ENCODE measurements at places on chromosomes 4 and X.

DNA sequence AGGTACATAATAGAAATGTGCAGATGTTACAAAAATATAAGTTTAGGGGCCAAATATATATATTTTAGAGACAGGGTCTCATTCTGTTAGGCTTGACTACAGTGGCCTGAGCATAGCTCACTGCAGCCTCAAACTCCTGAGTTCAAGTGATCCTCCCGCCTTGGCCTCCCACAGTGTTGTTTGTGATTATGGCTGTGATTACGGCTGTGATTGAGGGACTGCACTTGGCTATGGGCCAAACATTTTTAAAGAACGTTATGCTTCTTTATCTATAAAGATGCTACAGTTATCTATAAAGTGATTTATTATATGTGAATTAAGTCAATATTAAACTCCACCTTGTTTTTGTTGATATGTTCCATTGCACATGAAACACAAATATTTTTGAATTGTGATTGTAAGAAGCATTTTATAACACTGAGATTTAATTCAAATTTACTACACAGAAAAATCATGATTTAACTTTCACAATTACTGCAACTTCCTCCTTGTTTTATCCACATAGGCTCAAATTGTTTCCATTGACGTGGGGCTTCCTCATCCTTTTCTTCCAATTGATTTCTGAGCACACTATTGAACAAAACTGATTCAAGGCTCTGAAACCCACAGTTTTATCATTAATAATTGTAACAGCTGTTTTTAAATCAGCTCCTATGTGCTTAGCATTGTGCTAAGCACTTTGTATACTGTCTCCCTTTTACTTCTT, 68.4 kb upstream of the BMPR1B start:
- DNase-seq = no peak

GRCh38 chr4:47530801-47531200, 45.7 kb downstream of the ATP10D start:
- DNase-seq = no peak

- DNase-seq = no peak
Measured at GRCh38 chr4:86818211-86818610, 31.0 kb downstream of the SLC10A6 start.

- DNase-seq = no peak
Measured at GRCh38 chr4:33911959-33912358, 2332.4 kb downstream of the ARAP2 start.

- no peak for DNase-seq
Measured at GRCh38 chr4:127214016-127214415, 418.7 kb upstream of the INTU start.

DNA sequence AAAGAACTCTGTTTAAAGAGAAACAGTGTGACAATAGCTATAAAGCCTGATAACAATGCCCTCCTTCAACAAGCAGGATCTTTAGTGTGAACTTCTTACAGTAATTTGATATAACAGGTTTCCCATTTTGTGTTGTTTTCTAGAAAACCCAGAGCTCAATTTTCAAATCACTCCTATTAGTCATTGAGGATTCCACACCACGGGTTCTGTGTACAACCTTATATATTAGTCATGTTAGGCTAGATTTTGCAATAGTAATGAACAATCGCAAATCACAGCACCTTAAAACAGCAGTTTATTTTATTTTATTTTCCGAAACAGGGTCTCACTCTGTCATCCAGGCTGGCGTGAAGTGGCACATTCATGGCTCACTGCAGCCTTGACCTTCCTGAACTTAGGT, 1020.9 kb upstream of the INTU start:
- DNase-seq = no peak

- DNase-seq = peak; percentile 20
Measured at GRCh38 chrX:105483011-105483410, 262.5 kb upstream of the TEX13A start.

DNA sequence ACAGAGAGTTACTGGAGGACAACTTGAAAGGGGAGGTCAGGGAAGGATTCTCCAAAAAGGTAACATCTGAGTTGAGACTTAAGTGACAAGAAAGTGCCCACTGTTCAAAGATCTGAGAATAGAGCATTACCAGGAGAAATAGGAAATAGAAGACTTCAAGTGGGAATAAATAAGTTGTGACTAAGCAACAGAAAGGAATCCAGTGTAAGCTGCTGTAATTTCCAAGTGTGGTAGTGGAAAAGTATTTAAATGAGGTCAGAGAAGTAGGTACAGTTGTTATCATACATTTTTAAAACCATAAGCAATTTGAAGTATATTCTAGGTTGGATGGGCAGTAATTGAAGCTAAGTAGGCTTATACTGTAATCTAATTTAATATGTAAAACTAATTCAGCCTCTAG, 211.9 kb downstream of the FBXO8 start:
- DNase-seq = no peak

DNA sequence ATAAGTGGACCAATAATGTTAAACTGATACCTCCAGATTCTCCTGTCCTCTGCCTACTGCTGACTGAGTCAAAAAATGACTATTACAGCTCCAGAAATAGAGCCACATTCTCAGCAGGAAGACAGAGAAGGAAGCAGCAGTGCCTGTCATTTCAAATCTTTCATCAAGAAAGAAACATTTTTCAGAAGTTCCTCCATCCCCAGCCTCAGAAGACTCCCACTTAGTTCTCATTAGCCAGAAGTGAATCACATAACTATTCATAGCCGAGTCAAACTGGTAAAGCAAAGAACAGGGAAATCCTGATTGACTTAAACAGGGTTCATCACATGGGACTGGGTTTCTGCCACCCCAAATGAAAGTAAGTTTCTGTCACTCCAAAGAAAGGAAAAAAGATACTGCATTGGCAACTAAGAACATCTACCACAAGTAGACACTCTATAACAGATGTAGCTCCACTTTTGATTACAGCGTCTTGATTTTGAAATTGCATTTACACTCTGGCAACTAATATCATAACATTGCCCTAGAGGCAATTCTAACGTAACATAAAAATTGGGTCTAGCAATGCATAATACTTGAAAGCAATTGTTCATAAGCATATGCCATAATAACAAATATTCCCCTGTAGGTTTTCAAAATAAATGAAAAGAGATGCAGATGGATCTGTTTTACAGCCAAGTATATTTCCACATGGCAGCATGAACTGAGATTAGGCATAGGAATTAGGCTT, 599.8 kb downstream of the GALNTL6 start:
- no peak for DNase-seq

DNA sequence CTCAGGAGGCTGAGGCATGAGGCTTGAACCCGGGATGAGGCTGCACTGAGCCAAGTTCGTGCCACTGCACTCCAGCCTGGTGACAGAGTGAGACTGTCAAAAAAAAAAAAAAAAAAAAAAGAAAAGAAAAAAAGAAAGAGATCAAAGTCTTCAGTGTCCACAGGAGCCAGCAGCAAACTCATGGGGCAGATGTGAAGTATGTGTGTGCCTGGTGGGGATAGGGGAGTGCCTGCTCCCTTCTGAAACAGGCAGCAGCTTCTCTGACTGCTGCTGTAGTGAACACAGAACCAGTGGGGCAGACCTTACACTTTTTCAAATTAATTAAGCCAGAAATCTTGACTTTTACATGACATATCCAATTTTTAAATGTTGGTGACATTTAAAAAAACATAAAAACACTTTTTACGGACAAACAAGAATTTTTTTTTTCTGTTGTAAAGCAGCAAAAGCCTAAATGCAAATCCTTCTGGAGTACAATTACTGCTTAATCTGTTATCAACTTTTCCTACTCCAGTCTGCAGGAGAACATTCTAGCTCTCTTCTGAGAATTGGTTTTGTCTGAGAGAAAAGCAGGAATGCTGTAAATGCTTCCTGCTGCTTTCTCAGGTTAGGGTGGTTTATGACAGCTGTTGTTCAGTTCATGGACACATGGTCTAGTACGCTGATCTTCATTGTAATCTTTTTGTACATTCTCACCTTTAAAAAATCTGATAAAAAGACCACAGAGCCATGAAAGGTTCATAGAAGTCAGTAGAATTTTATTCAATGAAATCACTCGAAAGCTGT, 311.1 kb downstream of the CAMK2D start:
- DNase-seq = no peak

DNA sequence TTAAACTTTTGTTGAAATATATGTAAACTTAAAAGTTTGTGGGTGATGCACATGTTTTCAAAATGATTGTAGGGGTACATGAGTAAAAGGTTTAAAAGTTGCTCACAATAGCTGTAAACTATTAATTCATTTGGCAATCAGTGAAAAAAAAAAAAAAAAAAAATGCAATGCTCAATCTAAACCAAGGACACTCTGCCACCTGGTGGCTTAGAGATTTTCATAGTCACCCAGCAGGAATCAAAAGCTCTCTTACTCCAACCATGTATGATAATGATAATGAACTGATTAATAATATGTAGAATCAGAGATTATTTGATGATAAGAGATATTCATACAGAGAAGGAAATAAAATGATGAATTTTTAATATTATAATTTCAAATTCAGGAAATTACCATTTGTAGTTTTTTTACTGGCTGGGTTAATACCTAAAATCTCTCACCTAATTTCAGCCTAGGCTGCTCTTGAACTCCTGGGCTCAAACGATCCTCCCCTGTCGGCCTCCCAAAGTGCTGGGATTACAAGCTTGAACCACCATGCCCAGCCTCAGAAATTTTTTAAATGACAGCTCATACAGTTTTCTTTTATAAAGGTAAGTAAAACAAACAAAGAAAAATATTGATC, 46.9 kb upstream of the SLC25A4 start:
- no peak for DNase-seq

Data from RWPE2 (cell line).